NCI-H345 (cell line): ENCODE measurements at places on chromosomes 16 and 17.

GRCh38 chr16:81701296-81701970 is 77.7 kb upstream of the PLCG2 start:
- DNase-seq, result no peak

GRCh38 chr17:40097087-40097486 is 3.3 kb downstream of the NR1D1 start:
- DNase-seq, result no peak

GRCh38 chr17:16937431-16937830 is 34.5 kb downstream of the TNFRSF13B start:
- DNase-seq, result no peak

DNA sequence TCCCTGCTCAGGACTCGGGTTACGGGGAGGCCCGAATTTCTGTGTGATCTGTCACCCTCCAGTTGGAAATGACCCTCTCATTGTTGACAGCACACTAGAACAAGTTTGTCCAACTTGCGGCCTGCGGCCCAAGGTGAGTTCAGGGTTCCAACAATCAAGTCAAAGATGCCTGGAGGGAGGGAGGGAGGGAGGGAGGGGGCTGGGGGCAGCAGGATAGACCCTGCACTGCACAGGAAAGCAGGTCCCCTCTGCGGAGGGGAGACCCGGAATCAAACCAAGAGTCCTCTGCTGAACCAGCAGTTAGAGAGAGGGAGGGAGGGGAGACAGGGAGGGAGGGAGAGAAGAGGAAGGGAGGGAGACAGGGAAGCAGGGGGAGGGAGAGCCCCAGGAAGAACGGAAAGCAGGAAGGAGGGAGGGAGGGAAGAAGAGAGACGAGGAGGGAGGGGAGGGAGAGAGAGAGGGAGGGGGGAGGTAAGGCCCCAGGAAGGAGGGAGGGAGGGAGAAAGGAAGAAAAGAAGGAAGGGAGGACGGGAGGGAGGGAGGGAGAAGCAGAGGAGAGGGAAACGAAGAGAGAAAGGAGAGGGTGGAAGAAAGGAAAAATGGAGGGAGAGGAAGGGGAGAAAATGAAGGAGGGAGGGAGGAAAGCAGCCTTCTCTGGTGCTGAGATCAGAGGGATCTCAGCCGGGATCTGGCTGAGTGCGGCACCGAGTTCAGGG is 96.7 kb upstream of the CDH5 start:
- DNase-seq, result no peak

DNA sequence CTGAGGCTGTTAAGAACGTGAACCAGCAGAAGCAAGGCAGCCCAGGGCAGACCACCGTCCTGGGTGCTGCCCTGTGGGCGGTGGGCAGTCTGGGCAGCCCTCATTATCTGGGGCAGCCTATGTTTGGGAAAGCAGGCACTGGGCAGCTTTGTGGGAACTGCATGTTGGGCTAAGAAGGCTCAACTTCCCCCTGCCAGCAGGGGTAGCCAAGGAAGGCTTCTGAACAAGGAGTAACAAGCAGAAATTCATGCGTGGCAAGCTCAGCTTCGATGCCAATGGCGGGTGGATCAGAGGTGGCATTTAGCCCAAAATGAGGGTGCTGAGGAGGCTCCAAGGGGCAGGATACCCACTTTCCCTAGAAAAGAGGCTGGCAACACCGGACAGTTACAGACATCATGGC is 42.7 kb upstream of the METRNL start:
- no peak for DNase-seq

GRCh38 chr16:3789375-3790099 is 72.2 kb upstream of the TRAP1 start:
- no peak for DNase-seq

GRCh38 chr17:17876959-17877528 is 40.3 kb upstream of the SREBF1 start:
- no peak for DNase-seq

- DNase-seq, result no peak
Observed at GRCh38 chr17:83013779-83014117, 65.7 kb upstream of the METRNL start.

GRCh38 chr17:56358651-56359050 is 205.4 kb downstream of the ANKFN1 start:
- DNase-seq, result no peak

DNA sequence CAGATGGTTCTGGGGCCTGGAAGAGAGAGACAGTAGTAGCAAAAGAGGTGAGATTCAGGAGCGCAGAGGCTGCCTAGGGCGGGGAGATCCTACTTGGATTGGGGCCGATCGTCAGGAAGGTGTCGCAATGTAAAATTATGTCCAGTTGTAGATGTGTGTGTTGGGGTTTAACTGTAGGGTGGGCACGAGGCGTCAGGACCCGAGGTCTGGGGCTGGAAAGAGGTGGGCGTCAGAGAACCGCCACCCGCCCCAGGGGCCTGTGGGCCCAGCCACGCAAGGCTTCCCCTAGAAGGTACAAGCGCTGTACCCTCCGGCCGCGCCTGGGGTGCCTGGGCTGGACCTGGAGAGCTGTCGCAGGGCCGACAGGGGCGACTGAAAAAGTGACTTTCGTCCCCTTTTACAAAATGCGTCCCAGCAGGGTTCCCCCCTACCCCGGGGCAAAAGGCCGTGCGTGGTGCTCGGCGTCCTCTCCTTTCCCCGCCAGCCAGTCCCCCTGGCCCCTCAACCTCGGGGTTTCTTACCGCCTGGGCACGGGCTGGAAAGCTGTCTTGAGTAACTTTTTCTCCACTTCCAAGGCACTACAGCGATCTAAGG is 2.8 kb downstream of the IRX3 start:
- DNase-seq, result no peak

DNA sequence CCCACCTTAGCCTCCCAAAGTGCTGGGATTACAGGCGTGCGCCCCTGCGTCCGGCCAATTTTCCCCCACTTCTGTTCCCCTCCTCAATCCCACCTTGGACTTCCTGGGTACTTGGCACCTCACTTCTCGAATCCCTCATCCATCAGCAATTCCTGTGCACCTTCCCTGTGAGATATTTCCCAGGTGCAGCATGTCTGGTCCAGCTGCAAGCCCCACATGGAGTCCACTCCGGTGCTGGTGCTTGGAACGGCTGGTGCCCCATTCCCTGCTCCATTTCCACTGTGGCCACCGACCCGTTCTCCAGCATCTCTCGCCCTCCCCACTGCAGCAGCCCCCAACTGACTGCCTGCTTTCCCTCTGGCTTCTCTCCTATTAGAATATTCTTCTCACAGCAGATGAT is 35.3 kb downstream of the NOL11 start:
- DNase-seq, result no peak

- no peak for DNase-seq
Observed at GRCh38 chr16:3009568-3010390, 2.9 kb upstream of the CLDN9 start.
